SJCRH30 (cell line): ENCODE measurements at places on chromosomes 5 and 9. TPM values are rescaled to one million over a fixed set of nuclear protein-coding genes. Genes with fewer than 3 reads are reported as not detected.

DNA sequence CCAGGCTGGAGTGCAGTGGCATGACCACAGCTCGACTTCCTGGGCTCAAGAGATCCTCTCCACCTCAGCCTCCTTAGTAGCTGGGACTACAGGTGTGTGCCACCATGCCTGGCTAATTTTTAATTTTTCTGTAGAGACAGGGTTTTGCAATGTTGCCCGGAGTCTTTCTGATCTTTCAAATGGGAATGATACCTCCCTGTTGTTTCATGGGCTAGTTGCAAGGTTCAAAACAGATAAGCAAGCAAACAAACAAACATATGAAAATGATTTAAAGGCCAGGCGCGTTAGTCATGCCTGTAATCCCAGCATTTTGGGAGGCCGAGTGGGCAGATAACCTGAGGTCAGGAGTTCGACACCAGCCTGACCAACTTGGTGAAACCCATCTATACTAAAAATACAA lies 45.3 kb upstream of the PLPP1 start:
- no peaks in the 10 kb centered on the region for H3K27me3 ChIP-seq
- no peak for DNase-seq
- no peak overlapping the region for H3K27ac ChIP-seq
- no peak overlapping the region for H3K4me3 ChIP-seq
- no peaks in the 10 kb centered on the region for H3K36me3 ChIP-seq

DNA sequence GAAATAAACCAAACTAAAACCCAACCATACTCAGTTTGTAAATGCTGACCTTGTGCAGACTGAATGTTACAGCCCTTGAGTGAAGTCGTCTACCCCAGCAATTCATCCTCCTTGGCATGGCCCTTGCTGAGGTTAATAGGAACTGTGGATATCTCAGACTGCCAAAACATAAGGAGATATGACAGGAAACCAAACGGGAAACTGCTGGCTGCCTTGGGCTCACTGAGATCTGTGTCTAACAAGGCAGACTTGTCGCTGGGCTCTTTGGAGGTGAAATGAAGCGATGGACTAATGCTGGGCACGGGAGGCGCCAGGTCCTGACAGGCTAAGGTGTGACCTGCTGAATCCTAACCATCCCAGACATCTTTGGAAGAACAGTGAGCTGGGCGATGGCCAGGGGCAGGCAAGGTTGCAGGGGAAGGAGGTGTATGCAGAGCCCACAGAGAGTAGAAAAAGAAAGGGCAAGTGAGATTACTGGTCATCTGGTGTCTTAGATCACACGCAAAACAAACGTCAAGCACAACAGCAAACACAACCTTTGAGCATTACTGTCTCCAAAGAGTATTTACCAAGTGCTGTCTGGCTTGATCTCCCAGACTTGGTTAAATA lies 44.6 kb upstream of the ALDH1A1 start:
- H3K27ac ChIP-seq: no peak overlapping the region
- no peaks in the 10 kb centered on the region for H3K36me3 ChIP-seq
- DNase-seq: no peak
- no peak overlapping the region for H3K4me3 ChIP-seq
- H3K4me1 ChIP-seq: no peaks in the 10 kb centered on the region

DNA sequence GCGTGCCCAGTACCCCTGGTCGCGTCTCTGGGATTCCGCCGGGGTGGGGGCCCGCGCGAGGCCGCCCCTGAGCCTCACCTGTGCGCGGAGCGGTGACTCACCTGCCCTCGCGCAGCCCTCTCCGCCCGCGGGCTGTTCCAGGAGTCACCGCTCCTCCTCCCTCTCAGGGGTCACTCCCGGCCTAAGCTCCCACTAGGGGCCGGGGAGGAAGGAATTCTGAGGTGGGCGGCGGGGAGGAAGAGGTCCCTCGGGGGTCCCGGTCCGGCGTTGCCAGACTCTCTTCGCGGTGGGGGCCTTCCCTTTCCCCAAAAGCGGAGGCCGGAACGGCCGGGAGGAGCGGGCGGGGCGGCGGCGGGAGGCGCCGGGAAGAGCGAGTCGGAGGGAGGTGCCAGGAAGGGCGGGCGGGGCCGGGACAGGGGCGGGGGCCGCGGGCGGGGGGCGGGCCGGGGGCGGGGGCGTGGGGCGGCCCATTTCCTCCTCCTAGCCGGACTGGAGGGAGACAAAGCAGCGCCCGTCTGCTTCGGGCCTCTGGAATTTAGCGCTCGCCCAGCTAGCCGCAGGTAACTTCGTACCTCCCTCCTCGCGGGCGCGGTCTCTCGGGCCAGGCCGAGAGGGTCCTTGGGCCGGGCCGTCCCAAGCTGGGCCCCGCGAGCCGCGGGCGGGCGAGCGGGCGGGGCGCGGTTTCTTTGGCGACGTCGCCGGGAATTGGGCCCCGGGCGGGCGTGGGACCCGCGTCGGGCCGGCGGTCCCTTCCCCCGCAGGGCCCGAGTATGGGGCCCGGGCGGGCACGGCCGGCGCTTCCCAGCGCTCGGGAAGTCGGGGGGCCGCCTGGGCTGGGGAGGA lies at the start of gene CTNNA1:
CTNNA1 (plus strand) TSS at position 475 of the 843 bp plus-strand sequence. CDS start 28,500 bp downstream, outside the sequence.
- peak within 1 kb of the TSS; percentile 71 for H3K27ac ChIP-seq
- H3K27me3 ChIP-seq: no peaks in the 10 kb centered on the region
- peaks cover 3% of the 10 kb centered on the region; the same call in 1 of the 2 replicates for H3K4me1 ChIP-seq
- peak within 1 kb of the TSS; percentile 97 for H3K4me3 ChIP-seq

GRCh38 chr5:139251695-139252288 lies 41.7 kb upstream of the MATR3 start:
- H3K4me1 ChIP-seq: no peaks in the 10 kb centered on the region
- H3K27me3 ChIP-seq: no peaks in the 10 kb centered on the region
- no peak overlapping the region for H3K27ac ChIP-seq
- no peaks in the 10 kb centered on the region for H3K36me3 ChIP-seq
- no peak for DNase-seq
- no peak overlapping the region for H3K4me3 ChIP-seq

DNA sequence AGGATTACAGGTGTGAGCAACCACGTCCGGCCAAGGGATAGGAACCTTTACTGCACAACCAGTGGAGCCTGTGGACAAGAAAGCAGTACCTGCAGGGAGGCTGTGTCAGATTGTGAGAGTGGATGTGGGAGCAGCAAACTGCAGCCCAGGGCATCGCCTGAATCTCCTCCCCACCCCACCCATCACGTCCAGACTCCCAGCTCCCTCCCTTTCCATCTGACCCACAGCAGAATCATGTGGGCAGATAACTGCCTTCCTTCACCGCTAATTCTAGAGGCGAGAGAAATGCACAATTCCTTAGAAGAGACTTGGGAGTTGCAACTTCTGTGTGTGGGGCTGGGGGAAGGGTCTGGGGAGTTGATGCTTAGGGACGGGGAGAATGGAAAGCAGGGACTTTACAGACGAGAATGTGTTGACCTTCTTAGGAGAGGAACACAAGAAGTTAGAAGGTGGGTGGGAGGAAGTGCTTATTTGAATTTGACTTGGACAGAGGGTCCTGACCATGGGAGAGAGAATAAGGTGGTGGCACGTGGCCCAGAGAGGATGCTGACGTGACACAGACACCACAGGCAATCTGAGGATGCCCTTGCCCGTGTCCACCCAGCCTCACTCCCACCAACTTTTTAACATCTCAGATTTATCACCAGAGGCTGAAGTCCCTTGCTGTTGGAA lies 4.5 kb upstream of the LCP2 start:
- no peak overlapping the region for H3K27ac ChIP-seq
- no peak for DNase-seq
- H3K27me3 ChIP-seq: no peaks in the 10 kb centered on the region; the same call in 1 of the 2 replicates
- H3K4me1 ChIP-seq: no peaks in the 10 kb centered on the region
- H3K36me3 ChIP-seq: no peaks in the 10 kb centered on the region

DNA sequence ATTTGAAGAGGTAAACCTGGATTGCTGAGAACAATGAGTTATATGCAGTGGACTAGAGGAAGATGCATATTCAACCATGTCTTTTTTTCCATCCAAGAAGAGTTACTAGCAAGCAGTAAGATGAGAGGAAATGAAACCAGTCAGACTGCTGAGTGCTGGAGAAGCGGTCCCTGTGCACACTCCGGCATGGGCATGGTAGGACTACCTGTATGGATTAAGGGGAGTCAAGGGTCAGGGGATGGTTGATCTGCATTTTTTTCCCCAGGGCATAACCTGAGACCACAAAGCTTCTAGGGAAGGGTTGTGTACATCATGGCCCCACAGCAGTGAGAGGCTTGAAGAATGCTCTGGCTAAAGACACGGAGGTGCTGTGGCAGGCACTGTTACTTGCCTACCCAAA lies 76.6 kb upstream of the ZNF169 start:
- H3K36me3 ChIP-seq: peaks cover 38% of the 10 kb centered on the region
- H3K27ac ChIP-seq: no peak overlapping the region
- H3K27me3 ChIP-seq: no peaks in the 10 kb centered on the region
- DNase-seq: no peak
- H3K4me3 ChIP-seq: no peak overlapping the region
- H3K4me1 ChIP-seq: no peaks in the 10 kb centered on the region

GRCh38 chr5:81393783-81394718 lies at the start of gene ACOT12:
ACOT12 (minus strand) TSS chr5:81394134; CDS start chr5:81394114, 20 bp downstream.
- H3K4me1 ChIP-seq: 0 out of 2 replicates have a peak, but pooled peaks cover 6% of the 10 kb centered on the region
- no peaks in the 10 kb centered on the region for H3K36me3 ChIP-seq
- H3K4me3 ChIP-seq: no peak within 1 kb of the TSS
- no peak within 1 kb of the TSS for H3K27ac ChIP-seq
- H3K27me3 ChIP-seq: no peaks in the 10 kb centered on the region

DNA sequence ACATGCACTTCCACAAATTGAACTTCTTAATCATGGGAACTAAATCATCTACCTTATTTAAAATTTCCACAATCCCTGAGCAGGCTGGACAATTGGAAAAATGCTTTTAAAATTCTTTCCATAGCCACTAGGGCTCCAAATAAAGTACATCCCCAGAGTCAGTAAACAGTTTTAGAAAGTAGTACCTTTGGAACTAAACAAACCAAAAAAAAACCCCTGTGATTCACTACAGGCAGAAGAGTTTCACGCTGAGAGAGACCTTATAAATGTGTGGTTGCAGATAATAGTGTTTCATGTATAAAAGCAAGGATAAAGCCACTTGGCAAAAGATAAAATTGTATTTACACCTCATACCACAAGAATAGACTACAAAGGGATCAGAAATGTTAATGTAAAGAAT lies 11.8 kb upstream of the HMGCR start:
- no peak overlapping the region for H3K4me3 ChIP-seq
- no peak for DNase-seq
- H3K27me3 ChIP-seq: no peaks in the 10 kb centered on the region
- no peaks in the 10 kb centered on the region for H3K36me3 ChIP-seq
- 0 out of 2 replicates have a peak, but pooled peaks cover 5% of the 10 kb centered on the region for H3K4me1 ChIP-seq

The ACTBL2 gene
- 0.05 TPM in 1 of 2 replicates, not detected in the other for total RNA-seq

The GRM6 gene
- total RNA-seq: not detected in 2 replicates

The KIAA1958 gene
- total RNA-seq: 16.2 and 17.6 TPM in 2 replicates

The DMGDH gene
- total RNA-seq: not detected in 2 replicates

The OBP2B gene
- total RNA-seq: not detected in 2 replicates

The SAXO1 gene
- total RNA-seq: not detected in 2 replicates
